Stimulated activated CD4-positive, alpha-beta T cell treated with anti-CD3 and anti-CD28 coated beads, TNF-alpha, amount 100 ng/mL, for 4 hours (primary cell): ENCODE measurements at places on chromosomes 2 and 18.

- no peak for DNase-seq
Measured at GRCh38 chr2:226611944-226612318, 187.7 kb downstream of the IRS1 start.

DNA sequence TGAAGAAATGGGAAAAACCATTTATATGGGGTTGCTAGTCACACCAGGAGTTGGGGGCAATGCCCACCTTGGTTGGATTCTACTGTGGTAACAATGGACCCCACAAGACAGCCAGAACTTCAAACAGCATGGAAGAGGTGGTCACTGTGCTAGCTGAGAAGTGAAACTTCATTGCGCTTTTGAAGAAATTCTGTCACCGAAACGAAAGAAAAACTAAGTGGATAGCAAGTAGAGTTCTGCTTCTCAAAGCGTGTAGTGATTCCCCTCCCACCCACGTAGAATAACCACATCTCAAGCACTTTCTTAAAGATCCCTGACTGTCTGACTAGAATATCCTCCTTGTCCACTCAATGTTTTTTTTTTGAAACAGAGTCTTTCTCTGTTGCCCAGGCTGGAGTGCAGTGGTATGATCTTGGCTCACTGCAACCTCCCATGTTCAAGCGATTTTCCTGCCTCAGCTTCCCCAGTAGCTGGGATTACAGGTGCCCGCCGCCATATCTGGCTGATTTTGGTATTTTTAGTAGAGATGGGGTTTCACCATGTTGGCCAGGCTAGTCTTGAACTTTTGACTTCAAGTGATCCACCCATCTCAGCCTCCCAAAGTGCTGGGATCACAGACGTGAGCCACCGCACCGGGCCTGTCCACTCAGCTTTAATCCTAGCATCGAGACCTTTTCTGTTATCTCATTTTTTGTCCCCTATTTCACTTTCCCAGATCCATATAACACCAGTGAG is 30.1 kb upstream of the CCL20 start:
- DNase-seq: no peak

DNA sequence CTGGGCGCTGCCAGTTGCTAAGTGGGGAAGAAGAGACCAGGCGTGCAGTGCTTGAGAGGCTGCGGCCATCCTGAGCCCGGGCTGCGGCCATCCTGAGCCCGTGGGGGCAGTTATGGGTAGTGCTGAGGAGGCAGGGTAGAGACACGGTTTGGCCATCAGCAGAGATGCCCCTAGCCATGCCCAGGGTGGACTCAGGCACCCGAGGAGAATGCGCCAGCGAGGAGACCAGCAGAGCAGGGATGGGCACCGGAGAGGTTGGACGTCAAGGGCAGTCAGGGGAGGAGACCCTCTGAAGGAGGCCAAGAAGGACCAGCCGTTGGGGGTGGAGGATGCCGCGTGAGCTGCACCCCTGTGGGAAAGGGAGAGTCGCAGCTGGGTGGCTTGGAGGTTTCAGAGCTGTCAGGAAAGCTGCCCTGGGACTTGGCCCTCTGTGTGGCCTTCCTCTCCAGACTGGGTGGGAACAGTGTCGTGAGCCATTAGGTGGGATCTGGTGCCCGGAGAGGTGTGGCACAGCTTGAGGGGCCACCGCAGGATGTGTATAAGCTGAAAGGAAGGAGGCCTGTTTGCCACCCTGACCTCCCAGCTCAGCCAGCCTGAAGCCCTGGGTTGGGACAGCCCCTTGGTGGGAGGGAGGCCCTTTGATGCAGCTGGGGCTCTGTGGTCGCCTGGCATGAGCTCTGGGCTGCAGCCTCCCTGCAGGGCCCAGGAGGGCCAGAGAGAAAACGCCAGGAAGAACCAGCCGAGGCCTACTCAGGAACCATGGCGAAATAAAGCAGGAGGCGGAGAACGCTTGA is 56.0 kb downstream of the SH3BP4 start:
- no peak for DNase-seq

GRCh38 chr2:158487419-158487818 is 30.7 kb downstream of the PKP4 start:
- no peak for DNase-seq

- DNase-seq: no peak
Measured at GRCh38 chr18:74331404-74331803, 15.8 kb downstream of the C18orf63 start.
